A549 treated with AZD2906 at 1 μM for 4 hours (cell line): ENCODE measurements at places on chromosomes 3 and 15. TPM values are rescaled to one million over a fixed set of nuclear protein-coding genes. Genes with fewer than 3 reads are reported as not detected.

The SYNPR gene
- not detected in 5 replicates for total RNA-seq

The GOLGA8M gene
- total RNA-seq = 0.07 to 0.11 TPM in 2 of 5 replicates, not detected in the others

The SOX14 gene
- total RNA-seq = not detected in 5 replicates

The SEMA7A gene
- total RNA-seq = 1.2 to 1.6 TPM (median 1.3 TPM) in 5 replicates

The ADGRG7 gene
- not detected in 5 replicates for total RNA-seq

The CCR5 gene
- total RNA-seq = not detected in 5 replicates

The ITGA11 gene
- 2.8 to 6.1 TPM (median 4.5 TPM) in 5 replicates for total RNA-seq

The SCN5A gene
- total RNA-seq = 0.80 to 1.4 TPM (median 1.0 TPM) in 5 replicates

The SPINT1 gene
- 0.55 to 1.1 TPM (median 0.73 TPM) in 5 replicates for total RNA-seq

The SV2B gene
- 0.13 to 0.28 TPM (median 0.15 TPM) in 5 replicates for total RNA-seq

The RNU5B-1 gene
- not detected in 5 replicates for total RNA-seq

The RAD18 gene
- total RNA-seq = 12.0 to 16.6 TPM (median 13.6 TPM) in 5 replicates

The CD96 gene
- total RNA-seq = not detected in 5 replicates

The TP63 gene
- total RNA-seq = 0.08 to 0.22 TPM (median 0.18 TPM) in 5 replicates

The PTPRG gene
- 1.9 to 2.6 TPM (median 2.5 TPM) in 5 replicates for total RNA-seq

The FAM174B gene
- 7.5 to 10.0 TPM (median 8.1 TPM) in 5 replicates for total RNA-seq

The GP5 gene
- 0.01 to 0.02 TPM in 2 of 5 replicates, not detected in the others for total RNA-seq

The DUOX1 gene
- total RNA-seq = 0.05 TPM in 3 of 5 replicates, not detected in the others

The THAP10 gene
- total RNA-seq = 4.1 to 6.1 TPM (median 4.7 TPM) in 5 replicates

The CCR2 gene
- not detected in 5 replicates for total RNA-seq

The IL5RA gene
- total RNA-seq = not detected in 5 replicates

The TRIM42 gene
- total RNA-seq = not detected in 5 replicates

The PLCB2 gene
- total RNA-seq = 0.38 to 0.97 TPM (median 0.84 TPM) in 5 replicates

The GOLGA8S gene
- 0.11 to 0.17 TPM (median 0.14 TPM) in 5 replicates for total RNA-seq

The FBLN2 gene
- 1.7 to 3.0 TPM (median 2.4 TPM) in 5 replicates for total RNA-seq

The EXD1 gene
- total RNA-seq = 0.14 to 0.17 TPM (median 0.14 TPM) in 3 of 5 replicates, not detected in the others

The GABRB3 gene
- total RNA-seq = 58.2 to 73.8 TPM (median 71.1 TPM) in 5 replicates

The ECE2 gene
- not detected in 5 replicates for total RNA-seq

The CTXN2 gene
- total RNA-seq = 0.02 to 0.05 TPM in 2 of 5 replicates, not detected in the others

The XCR1 gene
- not detected in 5 replicates for total RNA-seq

The CIP2A gene
- 14.2 to 18.8 TPM (median 17.7 TPM) in 5 replicates for total RNA-seq

The HACD2 gene
- 27.7 to 33.9 TPM (median 31.4 TPM) in 5 replicates for total RNA-seq

The SAMMSON gene
- total RNA-seq = 0.05 TPM in 1 of 5 replicates, not detected in the others

The FEZF2 gene
- total RNA-seq = not detected in 5 replicates

The COL6A5 gene
- total RNA-seq = not detected in 5 replicates

The FRMD5 gene
- 1.7 to 2.8 TPM (median 2.0 TPM) in 5 replicates for total RNA-seq

The DAZL gene
- total RNA-seq = not detected in 5 replicates

The RAB6B gene
- total RNA-seq = 1.4 to 3.1 TPM (median 2.6 TPM) in 5 replicates

The GREM1 gene
- 2.4 to 6.9 TPM (median 2.7 TPM) in 5 replicates for total RNA-seq

The CSTA gene
- total RNA-seq = 0.81 to 1.1 TPM (median 0.86 TPM) in 5 replicates

The ESYT3 gene
- total RNA-seq = 0.37 to 0.85 TPM (median 0.57 TPM) in 5 replicates

The BTLA gene
- total RNA-seq = 0.05 to 0.08 TPM (median 0.06 TPM) in 3 of 5 replicates, not detected in the others

The CAND2 gene
- 0.26 to 0.37 TPM (median 0.33 TPM) in 5 replicates for total RNA-seq

The DUOX2 gene
- 0.03 to 0.05 TPM (median 0.03 TPM) in 5 replicates for total RNA-seq

The ANKUB1 gene
- not detected in 5 replicates for total RNA-seq

The SPATA12 gene
- total RNA-seq = 0.29 to 0.55 TPM (median 0.39 TPM) in 5 replicates
